ENCODE measurements at places on chromosomes 11 and 22.

DNA sequence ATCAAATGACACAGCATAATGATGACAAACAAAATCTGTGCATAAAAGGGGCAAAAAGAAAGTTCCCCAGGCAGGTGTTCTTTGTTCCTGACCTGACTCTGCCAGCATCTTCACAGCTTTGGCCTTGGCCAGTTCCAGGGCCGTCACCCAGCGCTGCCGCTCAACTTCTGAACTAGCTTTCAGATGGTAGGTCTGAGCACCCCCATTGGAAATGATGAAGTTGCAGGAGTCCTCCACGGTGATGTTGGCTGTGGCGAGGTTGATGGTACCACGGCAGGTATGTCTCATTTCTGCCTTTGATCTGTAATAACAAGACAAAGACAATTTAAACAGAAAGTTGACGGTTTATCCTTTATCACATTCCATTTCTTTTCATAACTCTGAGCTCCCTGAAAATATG, 5.3 kb downstream of the OSBP start:
- no peak overlapping the region for H3K27ac ChIP-seq
- no peak for DNase-seq
- no peaks in the 10 kb centered on the region for H3K27me3 ChIP-seq
- peaks cover 74% of the 10 kb centered on the region for H3K36me3 ChIP-seq

DNA sequence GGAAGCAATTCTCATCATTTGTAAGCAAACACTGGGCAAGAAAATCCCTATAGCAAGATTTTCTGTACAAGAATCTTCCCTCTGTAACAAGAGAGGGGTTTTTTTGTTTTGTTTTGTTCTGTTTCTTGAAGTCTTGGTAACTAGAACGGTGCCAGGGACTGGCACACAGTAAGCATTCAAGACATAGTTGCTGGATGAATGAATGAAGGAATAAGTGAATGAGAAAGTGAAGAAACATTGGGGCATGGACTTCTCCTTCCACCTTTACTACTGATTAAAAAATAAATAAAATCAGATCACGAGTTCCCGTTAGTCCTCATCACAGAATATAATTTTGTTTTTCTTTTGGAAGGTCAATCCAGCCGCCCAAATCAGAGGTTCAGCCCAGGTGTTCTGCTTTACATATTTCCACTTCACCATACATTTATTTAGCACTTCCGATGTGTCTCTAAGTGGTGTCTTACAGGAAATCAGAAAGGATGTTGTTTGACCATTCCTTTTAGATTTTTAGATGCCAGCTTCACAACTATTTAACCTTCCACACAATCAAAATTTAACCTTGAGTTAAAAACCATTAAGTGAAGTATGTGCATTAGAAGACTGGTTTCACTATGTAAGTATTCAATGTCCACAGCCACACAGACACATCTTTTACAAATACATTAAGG, 281.2 kb downstream of the CADM1 start:
- H3K27ac ChIP-seq, result peak overlapping the region; percentile 61
- H3K27me3 ChIP-seq, result no peaks in the 10 kb centered on the region
- no peak overlapping the region for H3K4me3 ChIP-seq
- H3K4me1 ChIP-seq, result peaks cover 17% of the 10 kb centered on the region
- no peak for DNase-seq
- H3K36me3 ChIP-seq, result no peaks in the 10 kb centered on the region

DNA sequence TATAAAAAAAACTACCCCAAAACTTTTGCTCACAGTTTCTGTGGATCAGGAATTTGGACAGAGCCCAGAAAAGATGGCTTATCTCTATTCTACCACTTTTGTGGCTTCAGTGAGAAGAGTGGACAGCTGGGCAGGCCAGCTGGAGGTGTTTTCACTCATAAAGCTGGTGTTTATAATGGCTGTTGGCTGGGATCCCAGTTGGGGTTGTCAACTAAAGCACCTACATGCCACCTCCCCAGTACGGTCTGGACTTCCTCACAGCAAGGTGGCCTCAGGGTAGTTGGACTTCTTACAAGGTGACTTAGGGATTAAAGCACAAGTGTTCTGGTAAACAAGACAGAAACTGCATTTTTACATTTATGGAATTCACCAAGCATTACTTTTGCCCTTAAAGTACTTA, 171.0 kb downstream of the NELL1 start:
- H3K4me3 ChIP-seq, result no peak overlapping the region
- H3K4me1 ChIP-seq, result no peaks in the 10 kb centered on the region
- no peak for DNase-seq
- no peaks in the 10 kb centered on the region for H3K36me3 ChIP-seq

- no peak overlapping the region for H3K27ac ChIP-seq
- H3K4me1 ChIP-seq, result no peaks in the 10 kb centered on the region
Observed at GRCh38 chr11:114326776-114327175, 30.6 kb downstream of the NNMT start.

- DNase-seq, result no peak
- H3K36me3 ChIP-seq, result no peaks in the 10 kb centered on the region
- H3K27ac ChIP-seq, result no peak overlapping the region
- H3K27me3 ChIP-seq, result no peaks in the 10 kb centered on the region
Observed at GRCh38 chr11:1782831-1783724, 19.4 kb upstream of the CTSD start.

DNA sequence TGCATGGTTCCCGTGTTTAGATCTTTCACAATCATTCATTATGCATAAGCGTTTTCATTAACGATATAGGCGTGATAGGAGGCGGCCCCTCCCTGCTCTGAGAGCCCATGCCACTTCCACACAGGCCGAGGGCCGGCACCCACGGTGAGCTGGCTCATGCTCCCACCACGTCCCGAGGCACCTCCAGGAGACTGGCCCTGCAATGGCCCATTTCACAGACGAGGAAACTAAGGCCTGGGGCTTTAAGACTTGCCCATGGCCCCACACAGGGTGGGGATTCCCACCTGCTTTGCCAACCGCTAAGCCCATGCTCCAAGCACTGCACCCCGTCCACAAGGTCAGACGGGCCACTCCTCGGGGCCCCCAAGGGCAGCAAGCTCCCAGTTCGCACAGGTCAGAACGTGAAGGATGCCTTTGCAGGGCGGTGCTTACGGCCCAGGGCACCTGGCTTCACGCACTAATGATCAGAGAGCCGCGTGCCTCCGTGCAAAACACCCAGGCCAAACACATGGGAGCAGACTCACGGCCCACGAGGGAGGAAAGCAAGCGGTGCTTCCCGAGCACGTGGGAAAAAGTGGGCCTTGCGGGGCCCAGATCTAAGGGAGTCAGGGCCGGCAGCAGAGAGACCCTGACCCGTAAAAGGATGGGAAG, 8.3 kb downstream of the OSBPL5 start:
- no peak overlapping the region for H3K27ac ChIP-seq
- no peak for DNase-seq
- peaks cover 21% of the 10 kb centered on the region for H3K27me3 ChIP-seq
- H3K4me3 ChIP-seq, result no peak overlapping the region
- no peaks in the 10 kb centered on the region for H3K36me3 ChIP-seq
- H3K4me1 ChIP-seq, result peaks cover 6% of the 10 kb centered on the region

DNA sequence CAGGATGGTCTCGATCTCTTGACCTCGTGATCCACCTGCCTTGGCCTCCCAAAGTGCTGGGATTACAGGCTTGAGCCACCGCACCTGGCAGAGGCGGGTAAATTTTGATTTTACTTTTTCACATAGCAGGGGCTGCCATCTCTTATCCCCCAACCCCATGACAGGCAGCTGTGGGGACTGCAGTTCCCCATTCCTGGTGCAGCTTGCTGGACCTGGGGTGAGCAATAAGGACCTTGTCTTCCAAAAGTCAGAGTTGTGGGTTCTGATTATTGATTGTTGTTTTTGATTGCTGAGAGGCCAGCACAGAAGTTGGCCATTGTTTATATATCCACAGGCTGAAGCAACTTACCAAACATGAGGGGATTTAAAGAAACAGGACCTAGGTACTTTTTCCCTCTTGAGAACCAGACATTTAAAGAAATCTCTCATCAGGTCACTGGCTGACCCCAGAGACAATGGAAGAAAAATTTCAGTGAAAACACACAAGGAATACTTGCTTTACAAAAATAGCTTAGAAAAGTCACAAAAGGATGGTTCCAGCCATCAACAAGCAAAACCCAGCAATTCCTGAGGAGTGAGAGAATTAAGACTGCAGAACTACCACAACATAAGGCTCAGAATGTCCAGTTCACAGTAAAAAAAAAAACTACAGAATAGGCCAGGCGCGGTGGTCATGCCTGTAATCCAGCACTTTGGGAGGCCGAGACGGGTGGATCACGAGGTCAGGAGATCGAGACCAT, 22.0 kb upstream of the MAPK1 start:
- H3K27me3 ChIP-seq, result no peaks in the 10 kb centered on the region
- DNase-seq, result no peak
- H3K4me1 ChIP-seq, result no peaks in the 10 kb centered on the region
- H3K4me3 ChIP-seq, result no peak overlapping the region
- H3K36me3 ChIP-seq, result no peaks in the 10 kb centered on the region
- H3K27ac ChIP-seq, result no peak overlapping the region

- no peaks in the 10 kb centered on the region for H3K4me1 ChIP-seq
- no peak overlapping the region for H3K27ac ChIP-seq
- DNase-seq, result no peak
- H3K4me3 ChIP-seq, result no peak overlapping the region
- no peaks in the 10 kb centered on the region for H3K36me3 ChIP-seq
- no peaks in the 10 kb centered on the region for H3K27me3 ChIP-seq
Observed at GRCh38 chr11:116119158-116119557, 614.9 kb upstream of the CADM1 start.

GRCh38 chr11:124642628-124643027, 20.0 kb downstream of the TBRG1 start:
- H3K27me3 ChIP-seq, result no peaks in the 10 kb centered on the region
- peaks cover 18% of the 10 kb centered on the region for H3K4me1 ChIP-seq
- no peak for DNase-seq
- peaks cover 8% of the 10 kb centered on the region for H3K36me3 ChIP-seq
- H3K4me3 ChIP-seq, result no peak overlapping the region

DNA sequence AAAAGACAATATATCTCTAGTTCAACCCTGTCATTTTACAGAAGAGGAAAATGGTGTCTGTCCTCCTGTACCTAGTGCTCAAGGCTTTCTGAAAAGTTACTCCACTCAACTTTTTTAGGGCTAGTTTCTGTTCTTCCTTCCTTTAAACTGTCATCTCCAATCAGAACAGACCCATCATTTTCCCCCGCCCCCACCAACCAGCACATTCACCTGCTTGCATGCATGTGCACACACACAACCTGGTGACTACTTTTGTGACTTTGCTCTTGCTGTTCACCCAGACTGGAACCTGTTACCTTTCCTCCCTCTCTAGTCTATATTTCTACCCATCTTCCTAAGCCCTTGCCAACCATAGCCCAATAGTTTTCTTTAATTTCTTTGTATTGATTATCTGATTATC, 5.6 kb downstream of the FBXO7 start:
- peaks cover 36% of the 10 kb centered on the region for H3K36me3 ChIP-seq
- no peak for DNase-seq
- H3K4me3 ChIP-seq, result no peak overlapping the region
- H3K27me3 ChIP-seq, result no peaks in the 10 kb centered on the region
- H3K27ac ChIP-seq, result peak overlapping the region; percentile 0
- peaks cover 41% of the 10 kb centered on the region for H3K4me1 ChIP-seq

GRCh38 chr11:15685306-15685705, 570.6 kb downstream of the INSC start:
- no peaks in the 10 kb centered on the region for H3K36me3 ChIP-seq
- no peaks in the 10 kb centered on the region for H3K27me3 ChIP-seq
- no peaks in the 10 kb centered on the region for H3K4me1 ChIP-seq
- no peak for DNase-seq

DNA sequence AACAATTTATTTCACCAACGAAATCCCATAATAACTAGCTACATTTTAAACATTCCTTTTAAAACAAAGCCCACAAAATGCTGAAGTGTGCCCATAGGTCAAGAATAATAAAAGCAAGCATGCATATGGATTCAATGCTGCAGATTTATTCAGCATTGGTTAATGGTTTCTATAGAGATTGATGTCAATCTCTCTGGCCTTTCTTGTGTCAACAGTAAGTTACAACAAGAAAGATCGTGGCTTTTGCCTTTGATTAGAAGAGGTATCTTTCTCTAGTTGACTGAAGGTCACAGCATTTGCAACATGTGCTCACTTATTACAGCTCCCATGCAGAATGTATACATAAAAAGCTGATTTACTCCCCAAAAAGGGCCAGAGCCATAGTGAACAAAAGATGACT, 1.4 kb upstream of the SOX6 start:
- no peaks in the 10 kb centered on the region for H3K27me3 ChIP-seq
- no peak overlapping the region for H3K4me3 ChIP-seq
- no peak overlapping the region for H3K27ac ChIP-seq
- H3K36me3 ChIP-seq, result no peaks in the 10 kb centered on the region

DNA sequence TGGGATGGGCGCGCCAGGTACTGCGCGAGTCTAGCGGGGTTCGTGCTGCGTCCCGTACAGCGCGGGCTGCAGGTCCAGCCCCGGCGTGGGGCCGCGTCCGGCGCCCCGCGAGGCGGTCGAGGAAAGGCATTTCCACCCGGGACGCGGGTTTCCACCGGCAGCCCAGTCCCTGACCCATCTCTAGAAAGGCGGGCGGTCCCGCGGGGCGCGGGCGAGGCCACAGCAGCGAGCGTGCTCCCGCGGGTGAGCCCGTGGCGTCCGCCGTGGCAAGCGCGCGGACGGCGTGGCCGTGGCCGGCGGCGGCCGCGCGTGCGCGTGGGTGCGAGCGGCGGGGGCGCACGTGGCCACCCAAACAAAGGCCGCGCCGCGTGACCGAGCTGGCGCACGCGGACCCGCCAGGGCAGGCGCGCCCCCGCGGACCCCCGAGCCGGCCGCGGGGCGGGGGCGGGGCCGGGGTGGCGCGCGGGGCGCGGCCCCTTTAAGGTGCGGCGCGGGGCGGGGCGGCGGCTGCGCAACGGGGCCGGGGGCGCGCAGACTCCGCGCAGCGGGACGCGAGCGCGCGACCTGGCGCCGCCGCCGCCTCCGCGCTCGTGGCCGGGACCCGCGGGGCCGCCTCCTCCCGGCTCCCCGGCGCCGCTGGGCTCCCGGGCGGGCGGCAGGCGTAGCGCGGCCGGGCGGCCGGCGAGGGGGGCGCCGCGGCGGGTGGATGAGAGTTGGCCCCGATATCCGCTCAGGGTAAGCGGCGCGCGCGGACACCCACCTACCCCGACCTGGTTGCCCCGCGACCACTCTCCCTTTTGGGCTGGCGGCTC, 39.3 kb upstream of the CELSR1 start:
- peaks cover 57% of the 10 kb centered on the region for H3K4me1 ChIP-seq
- H3K4me3 ChIP-seq, result peak overlapping the region; percentile 83
- no peaks in the 10 kb centered on the region for H3K27me3 ChIP-seq
- H3K36me3 ChIP-seq, result peaks cover under 1% of the 10 kb centered on the region

DNA sequence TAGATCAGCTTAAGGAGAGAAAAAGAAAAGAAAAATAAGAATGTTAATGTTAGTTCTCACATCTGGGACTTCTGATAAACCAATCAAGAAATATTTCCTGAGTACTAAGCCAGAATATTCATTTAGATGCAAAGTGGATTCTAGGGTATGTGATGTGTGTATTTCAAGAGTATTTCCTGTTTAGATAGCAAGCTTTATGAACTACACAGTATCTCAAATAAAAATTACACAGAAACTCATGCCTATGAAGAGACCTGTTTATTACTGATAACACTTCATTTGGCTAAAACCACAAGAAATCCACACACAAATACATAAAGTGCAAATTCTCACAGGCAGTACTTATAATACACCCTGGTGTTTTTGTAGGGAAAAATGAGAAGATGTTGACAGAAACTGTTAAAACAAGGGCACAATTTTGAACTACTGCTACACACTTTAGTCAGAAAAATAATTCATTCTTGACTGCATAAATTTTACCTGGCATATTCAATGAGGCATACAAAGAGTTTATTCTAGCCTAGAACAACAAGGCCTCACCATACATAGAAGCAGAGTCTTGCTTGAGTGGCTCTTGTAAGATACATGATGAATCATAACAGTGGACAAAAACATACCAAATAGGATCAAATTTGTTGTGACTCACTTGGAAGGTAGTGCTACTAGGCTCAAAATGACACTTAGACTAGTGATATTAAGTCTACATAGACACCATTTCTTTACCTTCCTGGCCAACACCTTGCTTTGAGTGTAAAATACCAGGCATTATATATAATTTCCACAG, 18.8 kb upstream of the P4HA3 start:
- peaks cover 3% of the 10 kb centered on the region for H3K27me3 ChIP-seq
- H3K36me3 ChIP-seq, result peaks cover 6% of the 10 kb centered on the region
- H3K4me3 ChIP-seq, result no peak overlapping the region
- DNase-seq, result no peak

All from activated B cell treated with CpG ODN at 0.5 μM for 24 hours (primary cell).